Caco-2 (cell line): ENCODE measurements at places on chromosomes 5 and 9. TPM values are rescaled to one million over a fixed set of nuclear protein-coding genes. Genes with fewer than 3 reads are reported as not detected.
A peak's percentile ranks its signal among the peaks of the same experiment; 100 is the strongest.

DNA sequence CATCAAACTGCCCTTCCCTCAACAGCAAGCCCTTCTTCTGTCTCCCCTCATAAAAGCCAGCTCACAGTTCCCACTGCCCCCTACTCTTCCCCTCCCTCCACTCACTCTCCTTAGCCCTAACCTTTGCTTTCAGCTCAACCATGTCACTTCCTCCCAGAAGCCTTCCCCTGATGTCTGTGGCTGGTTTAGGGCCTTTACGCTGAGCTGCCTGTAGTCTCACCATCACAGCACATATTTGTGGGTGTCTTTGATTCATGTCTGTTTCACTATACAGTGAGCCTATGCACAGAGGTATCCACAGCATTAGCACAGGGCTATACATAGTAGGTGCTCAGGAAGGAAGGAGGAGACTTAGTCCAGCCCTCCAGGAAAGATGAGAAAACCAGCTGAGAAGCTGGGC, 34.7 kb downstream of the C9orf50 start:
- DNase-seq: no peak

- no peak for DNase-seq
Measured at GRCh38 chr5:143447983-143448382, 44.5 kb upstream of the NR3C1 start.

DNA sequence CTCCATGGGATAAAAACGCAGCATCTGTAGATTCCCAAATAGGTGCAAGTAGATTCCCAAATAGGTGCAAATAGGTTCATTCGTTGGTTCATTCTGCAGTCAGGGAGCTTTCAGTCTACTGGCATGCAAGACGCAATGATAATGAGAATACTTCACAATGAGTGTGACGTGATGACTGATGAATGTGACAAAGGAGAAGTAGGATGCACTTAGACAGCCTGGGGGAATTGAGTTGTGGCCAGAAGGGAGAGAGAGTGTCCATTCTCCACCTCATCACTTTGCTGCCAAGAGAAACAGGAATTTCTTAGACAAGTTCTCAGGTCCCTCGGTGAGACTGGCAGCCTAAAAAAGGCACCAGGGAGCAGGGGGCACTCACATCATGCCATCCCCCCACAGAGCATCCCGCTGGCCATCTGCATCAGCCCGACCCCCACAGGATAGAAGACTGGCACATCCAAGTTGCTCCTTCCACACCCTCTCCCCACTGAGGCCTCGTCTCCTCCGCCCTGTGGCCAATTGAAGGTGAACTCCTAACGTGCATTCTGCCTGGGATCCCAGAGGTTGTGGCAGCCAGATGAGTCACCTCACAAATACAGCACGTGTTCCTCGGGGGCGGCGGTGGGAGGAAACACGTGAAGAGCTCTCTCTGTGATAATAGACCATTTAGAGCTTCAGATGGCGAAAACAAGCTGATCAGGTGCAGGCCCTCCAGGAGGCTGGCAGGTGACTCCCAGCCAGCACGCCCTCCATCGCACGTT, 19.9 kb upstream of the KCNIP1 start:
- DNase-seq: peak; percentile 56

DNA sequence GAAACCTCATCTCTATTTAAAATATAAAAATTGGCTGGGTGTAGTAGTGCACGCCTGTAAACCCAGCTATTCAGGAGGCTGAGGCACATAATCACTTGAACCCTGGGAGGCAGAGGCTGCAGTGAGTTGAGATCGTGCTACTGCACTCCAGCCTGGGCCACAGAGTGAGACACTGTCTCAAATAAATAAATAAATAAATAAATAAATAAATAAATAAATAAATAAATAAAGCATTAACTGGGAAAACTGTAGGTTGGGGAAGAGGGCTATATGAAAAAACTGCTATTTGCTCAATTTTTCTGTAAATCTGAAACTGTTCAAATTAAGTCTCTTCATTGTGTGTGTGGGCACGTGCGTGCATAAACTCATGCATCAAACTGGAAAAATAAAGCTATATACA, 59.9 kb upstream of the RAPGEF6 start:
- no peak for DNase-seq

GRCh38 chr9:121640076-121640475, 11.4 kb upstream of the DAB2IP start:
- peak; percentile 58 for DNase-seq

CCDC180 gene
- total RNA-seq: 2.3 and 5.9 TPM in 2 replicates

FBXO10 gene
- 6.9 and 8.1 TPM in 2 replicates for total RNA-seq
